ENCODE measurements at places on chromosomes 1 and 21.
A peak's percentile ranks its signal among the peaks of the same experiment; 100 is the strongest.

DNA sequence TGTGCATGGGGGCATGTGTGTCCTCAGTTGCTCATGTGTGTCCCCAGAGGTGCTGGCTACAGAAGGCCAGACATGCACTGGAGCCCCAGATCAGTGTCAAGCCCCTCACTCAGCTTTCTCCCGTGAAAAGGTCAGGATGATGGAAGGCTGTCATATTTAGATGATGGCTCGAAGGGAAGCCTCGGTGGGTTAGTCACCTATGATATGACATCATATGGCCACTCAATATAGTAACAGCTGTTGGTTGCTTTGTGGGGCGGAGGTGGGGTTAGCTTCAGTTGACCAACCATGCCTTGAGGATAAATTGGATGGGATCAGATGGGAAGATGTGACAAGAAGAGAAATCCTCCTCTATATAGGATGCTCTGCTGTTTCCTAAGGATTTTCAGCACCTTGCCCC lies 43.5 kb upstream of the ATF3 start:
- DNase-seq: no peak

DNA sequence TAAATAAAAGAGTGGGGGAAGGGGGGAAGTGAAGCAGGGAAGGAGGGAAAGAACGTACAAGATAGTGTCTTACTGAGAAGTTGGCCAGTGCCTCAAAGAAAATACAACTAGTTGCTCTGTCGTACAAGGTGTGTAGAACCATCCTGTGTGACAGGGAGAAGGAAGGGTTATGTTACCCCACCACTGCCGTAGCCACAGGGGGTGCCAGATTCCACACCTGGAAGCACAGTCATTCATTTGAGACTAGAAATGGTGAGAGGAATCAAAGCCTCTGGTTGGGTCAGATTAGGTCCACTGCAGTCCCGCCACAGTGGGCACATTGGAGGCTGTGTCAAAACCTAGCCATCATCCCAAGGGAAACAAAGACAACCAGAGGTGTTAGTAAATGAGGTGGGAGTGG lies 2.7 kb upstream of the ERI3 start:
- no peak for DNase-seq

GRCh38 chr1:9482816-9483572 lies 56.3 kb upstream of the SLC25A33 start:
- DNase-seq: no peak

DNA sequence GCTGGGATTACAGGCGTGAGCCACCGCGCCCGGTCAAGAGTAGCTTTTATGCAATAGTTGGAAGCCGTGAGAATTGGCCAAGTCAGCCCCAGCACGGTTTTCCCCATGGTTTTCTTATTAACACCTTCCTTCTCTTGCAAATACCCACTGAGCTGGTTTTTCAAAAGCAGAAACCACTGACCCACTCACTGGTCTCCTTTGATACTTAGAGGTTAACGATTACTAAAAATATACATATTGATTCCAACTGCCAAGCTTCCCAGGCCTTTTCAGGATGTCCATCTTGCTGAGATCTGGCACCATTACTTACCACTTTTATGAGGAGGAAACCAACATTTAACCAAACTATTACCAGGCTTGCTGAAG lies 25.9 kb upstream of the TARDBP start:
- no peak for DNase-seq

- no peak for DNase-seq
These were observed 259.1 kb downstream of the CACNA1E start for GRCh38 chr1:181742426-181742825.

DNA sequence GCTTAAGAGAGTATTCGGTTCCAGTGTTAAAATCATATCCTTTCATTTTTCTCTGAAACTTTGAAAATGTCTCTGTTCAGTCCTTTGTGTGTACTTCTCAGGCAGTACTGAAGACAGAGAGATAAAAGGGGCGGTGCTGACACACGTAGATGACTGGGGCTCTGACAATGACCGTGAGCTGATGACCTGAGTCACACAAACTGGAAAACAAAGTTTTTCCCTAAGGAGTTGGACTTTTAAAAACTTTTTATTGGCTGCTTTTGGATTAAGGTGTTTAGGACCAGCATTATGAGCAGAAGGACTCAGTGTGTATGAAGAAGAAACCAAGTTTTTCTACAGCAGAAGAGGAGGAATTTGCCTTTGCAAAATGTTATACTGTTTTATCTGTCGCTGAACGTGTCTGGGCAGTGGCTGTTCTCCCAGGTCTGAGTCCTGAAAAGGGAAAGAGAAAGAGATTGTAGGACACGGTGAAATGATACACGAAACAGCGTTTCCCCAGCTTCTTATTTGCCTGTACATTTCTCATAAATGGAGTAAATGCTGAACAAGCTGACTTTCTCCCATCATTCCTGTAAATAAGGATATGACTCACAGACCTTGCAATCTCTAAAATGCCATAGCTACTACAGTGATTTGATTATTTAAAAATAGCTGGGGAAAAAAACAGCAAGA lies 51.5 kb downstream of the MAP3K7CL start:
- peak; percentile 57 for DNase-seq

- DNase-seq: no peak
These were observed 3.0 kb upstream of the TMCC2 start for GRCh38 chr1:205224736-205225135.

GRCh38 chr1:83697961-83698360 lies 301.0 kb downstream of the TTLL7 start:
- DNase-seq: no peak
